ENCODE measurements at places on chromosomes 1 and 21.

DNA sequence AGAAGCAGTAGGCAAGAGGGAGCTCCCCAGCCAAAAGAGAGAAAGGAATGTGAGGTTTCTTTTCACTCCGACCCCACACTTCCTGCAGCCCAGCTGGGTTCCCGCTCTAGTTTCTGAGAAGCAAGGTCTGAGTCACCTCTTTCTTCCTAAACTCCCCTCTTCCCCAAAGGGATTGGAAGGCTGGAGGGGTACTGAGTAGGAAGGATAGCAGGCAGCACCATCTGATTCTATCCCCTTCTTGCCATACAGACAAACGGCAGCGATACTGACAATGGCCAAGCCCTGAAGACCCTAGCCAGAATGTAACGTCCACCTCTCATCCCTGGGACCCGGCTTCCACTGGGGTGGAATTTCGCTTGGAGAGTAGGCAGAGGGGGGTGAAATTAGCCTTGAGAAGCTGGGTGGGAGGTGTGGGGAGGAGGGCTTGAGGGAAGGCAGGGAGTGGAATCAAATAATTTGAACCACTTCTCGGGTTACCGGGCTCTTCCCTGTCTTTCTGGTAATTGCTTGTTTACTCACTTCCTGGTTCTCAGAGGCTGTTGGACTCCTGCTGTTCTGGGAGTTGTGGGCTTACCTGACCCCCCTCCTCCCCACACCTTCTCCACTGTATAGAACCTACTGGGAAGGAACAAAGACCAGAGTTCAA is 13.2 kb downstream of the IER5 start:
- DNase-seq = no peak

- no peak for DNase-seq
Measured at GRCh38 chr1:201724766-201725118, 104.2 kb upstream of the IPO9 start.

DNA sequence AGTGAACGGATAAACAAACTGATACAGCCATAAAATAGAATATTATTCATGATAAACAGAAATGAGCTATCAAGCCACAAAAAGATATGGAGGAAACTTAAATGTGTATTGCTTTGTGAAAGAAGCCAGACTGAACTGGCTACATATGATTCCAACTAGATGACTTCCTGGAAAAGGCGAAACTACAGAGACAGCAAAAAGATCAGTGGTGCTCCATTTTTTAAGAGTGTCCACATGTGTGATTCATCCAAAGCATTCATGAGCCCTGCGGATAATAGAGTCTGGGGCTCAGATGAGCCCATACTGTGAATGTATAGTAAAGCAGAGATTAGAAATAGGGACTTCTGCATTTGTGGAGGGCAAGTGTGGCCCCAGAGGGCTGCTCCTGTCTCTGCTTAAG is 7.8 kb upstream of the TMEM222 start:
- DNase-seq = no peak

DNA sequence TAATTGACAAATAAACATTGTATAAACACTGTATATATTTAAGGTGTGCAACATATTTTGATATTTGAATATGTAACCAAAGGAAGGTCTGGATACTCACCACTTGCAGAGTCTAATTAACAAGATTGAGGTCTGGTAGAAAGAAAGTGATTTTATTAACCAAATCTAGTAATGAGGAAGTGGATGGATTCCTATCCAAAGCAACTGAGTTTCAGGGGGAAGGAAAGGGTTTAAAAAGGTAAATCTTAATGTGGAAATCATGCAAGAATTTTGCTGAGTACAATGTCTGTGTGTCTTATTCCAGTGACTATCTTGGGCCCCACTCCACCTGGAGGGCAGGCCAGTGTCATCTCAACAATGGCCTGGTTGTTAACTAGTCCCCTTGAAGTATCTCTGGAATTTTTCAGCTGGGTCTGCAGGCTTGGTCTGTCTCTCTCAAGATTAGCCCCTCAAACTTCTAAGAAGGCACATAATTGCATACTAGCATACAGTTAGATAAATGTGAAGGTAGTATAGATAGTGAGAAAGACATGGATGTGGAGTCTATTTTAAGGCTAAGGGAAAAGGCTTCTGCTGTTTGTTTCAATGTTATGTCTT is 262.7 kb upstream of the RGS18 start:
- DNase-seq = no peak

DNA sequence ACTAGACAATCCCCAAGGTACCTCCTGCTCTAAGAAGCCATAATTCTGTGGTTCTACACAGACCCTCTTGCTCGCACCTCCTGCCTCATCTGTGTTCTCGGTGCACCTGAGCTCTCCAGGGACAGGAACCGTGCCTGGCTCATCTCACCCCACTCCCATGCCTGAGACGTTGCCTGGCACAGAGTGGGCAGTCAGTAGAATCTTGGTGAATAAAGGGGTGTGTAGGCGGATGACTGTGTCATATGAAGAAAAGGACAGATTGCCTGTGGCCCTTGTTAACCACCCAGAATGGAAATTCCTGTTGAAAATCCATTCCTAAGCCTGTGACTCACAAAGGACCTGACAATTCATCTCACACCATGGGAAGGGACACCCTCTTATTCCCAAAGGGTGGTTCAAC is 92.9 kb downstream of the KCNN3 start:
- DNase-seq = no peak

DNA sequence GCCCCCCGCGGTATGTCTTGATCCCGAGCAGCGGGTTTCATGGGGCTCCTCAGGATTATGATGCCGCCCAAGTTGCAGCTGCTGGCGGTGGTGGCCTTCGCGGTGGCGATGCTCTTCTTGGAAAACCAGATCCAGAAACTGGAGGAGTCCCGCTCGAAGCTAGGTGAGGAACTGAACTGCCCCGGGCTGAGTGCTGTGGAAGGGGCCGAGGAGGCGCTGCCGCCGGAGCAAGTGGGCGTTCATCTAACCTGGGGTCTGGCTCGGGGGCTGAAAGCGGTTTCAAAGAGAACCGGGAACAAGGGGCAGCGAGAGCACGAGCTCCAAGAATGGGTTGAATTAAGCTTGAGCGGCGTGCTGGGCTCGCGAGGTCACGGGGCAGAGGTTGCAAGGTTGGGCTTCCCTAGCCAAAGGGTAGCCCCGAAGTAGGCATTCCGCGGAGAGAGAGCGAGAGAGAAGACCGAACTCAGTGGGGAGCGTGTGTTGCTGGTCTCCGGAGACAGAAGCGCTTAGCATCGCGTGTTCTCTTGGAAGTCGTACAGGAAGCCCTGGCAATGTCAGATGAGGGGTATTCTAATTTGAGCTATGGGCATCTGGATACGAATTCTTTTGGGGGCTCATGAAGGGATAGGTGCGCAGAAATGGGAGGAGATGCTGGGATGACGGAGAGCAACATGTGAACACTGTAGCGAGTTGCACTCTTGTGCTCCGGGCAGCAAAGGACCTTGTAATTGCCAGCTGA is 732 bp downstream of the HS2ST1 start:
- peak; percentile 15 for DNase-seq

DNA sequence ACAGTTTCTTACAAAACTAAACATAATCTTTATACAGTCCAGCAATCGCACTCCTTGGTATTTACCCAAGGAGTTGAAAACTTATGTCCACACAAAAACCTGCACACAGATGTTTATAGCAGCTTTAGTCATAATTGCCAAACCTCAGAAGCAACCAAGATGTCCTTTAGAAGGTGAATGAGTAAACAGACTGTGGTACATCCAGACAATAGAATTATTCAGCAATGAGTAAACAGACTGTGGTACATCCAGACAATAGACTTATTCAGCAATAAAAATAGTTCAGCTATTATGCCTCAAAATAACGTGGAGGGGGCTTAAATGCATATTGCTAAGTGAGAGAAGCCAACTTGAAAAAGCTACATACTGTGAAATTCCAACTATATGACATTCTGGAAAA is 87.0 kb upstream of the GALNT2 start:
- DNase-seq = no peak

- no peak for DNase-seq
Measured at GRCh38 chr21:25487046-25487594, 120.2 kb downstream of the MRPL39 start.

- no peak for DNase-seq
Measured at GRCh38 chr1:156711011-156711817, 5.8 kb upstream of the CRABP2 start.

GRCh38 chr1:84436876-84437655 is 38.8 kb downstream of the DNASE2B start:
- no peak for DNase-seq

- no peak for DNase-seq
Measured at GRCh38 chr1:57874418-57874877, 450.6 kb upstream of the DAB1 start.

- peak; percentile 97 for DNase-seq
Measured at GRCh38 chr1:178238722-178239510, 145.0 kb downstream of the RASAL2 start.

DNA sequence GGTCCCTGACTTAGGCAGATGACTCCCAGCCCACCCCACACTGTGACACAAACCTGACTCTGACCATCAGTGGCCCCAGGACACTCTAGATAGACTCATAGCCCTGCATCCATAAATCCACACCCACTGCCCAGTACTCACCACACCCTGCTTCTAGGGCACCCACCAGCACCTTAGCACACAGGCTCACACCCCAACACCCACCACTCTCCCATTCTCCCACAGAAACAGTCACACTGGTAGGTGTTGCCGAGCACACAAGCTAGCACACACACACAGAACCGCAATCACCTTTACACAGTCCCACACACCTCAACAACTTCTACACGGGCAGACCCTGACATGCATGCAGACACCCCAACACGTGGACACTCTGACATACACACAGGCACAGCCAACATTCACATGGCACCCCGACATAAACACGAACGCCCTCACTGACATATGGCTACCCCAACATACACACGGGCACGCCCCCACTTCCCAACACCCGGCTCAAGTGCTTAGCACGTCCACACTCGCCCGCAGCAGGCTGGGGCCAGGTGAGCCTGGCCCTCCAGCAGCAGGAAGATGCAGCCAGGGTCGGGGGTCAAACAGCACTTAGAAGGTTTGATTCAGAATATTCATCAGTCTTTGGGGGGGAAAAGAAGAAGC is 105.5 kb upstream of the TARDBP start:
- no peak for DNase-seq

DNA sequence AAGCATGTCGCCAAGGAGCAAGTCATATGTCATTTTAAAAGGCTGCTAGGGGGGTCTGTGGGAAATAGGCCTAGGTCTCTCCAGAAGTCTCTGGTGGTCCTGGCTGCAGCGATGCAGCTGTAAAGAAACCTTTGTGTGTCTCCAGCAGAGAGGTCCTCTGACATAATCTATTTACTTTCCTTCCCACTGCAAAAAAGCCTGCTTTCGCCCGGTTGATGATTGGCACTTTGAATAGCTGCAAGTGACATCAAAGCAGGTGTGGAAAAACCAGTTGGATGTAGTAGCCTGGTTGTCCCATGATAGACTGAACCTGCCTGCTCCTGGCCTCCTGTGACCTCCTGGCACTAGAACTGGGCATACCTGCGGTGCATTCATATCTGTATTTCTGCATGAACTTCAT is 13.8 kb downstream of the RASSF5 start:
- DNase-seq = no peak

GRCh38 chr1:69497441-69498221 is 70.1 kb upstream of the LRRC7 start:
- DNase-seq = no peak

DNA sequence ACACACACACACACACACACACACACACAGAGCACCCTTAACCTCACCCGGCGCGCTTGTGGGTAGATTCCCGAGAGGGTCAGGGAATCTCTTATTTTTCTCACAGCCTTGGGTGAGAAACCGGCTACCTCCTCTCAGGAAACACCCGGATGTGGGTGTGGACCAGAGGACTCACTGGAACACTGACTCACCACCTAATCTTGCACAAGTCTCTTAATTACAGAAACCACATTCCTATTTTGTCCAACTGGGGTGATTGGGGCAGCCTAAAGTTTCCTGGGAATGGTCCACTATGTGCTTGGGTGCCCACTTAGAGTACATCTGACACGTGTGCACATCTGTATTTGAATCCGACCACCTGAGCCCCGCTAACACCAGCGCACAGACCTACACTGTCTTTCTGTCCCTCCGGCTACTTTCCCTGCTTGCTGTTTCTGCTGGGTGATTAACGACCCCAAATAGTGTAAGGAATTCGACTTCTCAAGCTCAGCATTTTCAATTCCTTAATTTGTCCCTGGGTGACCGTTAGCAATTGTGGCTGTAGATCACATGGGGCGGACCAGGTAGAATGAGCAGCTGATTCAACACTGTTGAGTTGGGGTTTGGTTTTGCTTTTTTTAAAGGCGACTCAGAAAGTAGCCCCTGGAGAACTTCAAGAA is 14.0 kb upstream of the TBX15 start:
- peak; percentile 1 for DNase-seq

GRCh38 chr1:65247419-65248359 is 61.7 kb upstream of the DNAJC6 start:
- DNase-seq = no peak

DNA sequence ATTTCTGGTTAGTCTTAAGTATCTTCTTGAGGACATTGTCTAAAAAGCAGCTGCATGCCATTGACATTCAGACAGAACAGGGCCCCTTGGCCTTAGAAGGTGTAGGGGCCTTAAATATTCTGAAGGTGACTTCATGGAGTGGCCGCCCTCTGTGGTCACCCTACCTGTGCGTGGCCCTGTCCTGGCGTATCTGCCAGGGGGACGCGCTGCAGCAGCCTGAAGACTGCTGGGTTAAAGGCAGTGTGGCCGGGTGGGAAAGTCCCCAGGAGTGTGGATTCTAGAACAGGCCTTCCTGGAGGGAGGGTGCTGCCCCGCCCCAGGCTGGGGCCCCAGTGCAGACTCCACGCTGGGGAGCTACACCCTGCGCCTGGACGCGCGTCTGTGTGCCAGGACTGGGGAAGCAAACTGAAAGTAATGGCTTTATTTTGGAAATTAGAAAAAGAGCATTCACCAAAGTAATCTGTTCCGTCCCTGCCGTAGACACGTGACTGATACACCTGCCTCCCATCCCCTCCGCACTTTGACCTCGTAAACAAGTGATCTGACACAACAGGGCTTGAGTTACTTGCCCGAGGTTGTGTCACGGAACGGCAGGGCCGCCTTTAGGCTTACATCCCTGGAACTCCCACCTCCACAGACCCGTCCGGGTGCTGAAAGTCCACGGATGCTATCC is 1.8 kb downstream of the AGPAT3 start:
- no peak for DNase-seq

DNA sequence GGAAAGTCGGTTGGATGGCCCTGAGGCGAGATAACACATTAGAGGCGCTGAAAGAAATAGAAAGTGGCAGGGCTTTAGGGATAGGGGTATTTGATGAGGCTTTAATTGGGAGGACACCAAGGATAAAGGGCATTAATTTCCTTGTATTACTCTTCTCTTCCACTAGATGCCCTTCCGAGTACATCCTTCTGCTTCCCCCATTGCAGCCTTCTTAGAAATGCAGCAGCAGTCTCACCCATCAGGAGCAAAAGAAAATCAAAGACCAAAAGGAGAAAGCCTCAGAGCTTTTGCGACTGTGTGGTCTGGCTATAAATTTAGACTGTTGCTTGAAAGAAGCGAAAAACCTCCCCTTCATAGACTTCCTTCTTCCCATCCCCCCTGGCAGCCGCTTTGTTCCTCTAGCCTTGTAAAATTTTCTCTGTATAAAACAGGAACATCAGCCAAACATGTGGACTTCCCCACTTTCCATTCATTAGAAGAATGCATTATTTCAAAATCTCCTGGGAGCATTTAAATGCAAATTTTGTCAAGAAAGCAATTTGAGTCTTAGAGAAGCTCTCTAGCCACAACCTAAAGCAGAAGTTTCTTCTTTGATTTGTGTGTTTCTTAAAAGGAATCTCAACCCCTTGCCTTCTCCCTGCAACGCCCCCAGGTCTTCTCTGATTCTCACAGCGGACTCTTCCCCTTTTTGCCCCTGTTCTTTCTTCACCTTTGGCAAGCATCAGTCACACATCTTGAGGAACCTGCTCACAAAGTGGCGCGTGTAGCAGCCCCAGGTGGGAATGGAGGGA is 76.6 kb downstream of the NDUFS5 start:
- DNase-seq = peak; percentile 69

- DNase-seq = no peak
Measured at GRCh38 chr1:7406641-7407543, 364.2 kb upstream of the VAMP3 start.
